Activated CD4-positive, alpha-beta T cell treated with anti-CD3 and anti-CD28 coated beads, Interleukin-2, amount 50 U/mL, for 4 hours (primary cell): ENCODE measurements at places on chromosomes 12 and 14.
A peak's percentile ranks its signal among the peaks of the same experiment; 100 is the strongest.

DNA sequence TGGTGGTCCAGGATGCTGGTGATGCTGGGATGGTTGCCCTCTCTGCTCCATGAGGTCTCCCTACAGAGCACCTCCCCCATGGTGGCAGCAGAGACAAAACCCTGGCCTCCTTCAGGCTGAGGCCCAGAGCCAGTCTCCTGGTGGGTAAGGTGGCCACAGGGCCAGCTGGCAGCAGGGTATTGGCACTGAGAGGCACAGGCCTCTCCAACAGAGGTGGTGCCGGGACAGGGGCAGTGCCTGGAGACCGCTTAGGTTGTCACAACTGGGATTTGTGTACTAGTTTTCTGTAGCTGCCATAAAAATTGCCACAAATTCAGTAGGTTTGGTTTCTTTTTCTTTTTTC, 6.1 kb upstream of the MTA1 start:
- no peak for DNase-seq

DNA sequence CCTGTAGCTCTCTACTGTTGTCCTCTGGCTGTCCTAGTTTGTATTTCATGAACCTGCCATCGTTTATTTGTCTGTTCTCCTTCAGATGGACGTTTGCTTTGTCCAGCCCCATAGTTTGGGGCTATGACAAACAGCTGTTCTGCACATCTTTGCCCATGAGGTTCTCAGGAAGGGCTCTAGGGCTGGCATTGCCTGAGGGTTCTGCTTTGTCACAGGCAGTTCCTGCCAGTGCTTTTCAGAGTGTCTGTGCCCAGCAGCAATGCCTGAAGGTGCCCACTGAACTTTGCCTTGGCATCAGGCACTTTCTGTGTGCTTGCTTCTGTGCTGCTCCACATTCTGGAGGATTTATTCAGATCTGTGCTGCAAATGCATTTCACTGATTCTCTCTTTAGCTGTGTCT, 361.3 kb downstream of the TMEM121 start:
- DNase-seq, result no peak

GRCh38 chr14:72801836-72802587, 91.9 kb downstream of the DPF3 start:
- no peak for DNase-seq

- peak; percentile 56 for DNase-seq
These were observed 2.7 kb upstream of the GALNT6 start for GRCh38 chr12:51393676-51394545.
